ENCODE measurements at places on chromosomes 5 and 9.

DNA sequence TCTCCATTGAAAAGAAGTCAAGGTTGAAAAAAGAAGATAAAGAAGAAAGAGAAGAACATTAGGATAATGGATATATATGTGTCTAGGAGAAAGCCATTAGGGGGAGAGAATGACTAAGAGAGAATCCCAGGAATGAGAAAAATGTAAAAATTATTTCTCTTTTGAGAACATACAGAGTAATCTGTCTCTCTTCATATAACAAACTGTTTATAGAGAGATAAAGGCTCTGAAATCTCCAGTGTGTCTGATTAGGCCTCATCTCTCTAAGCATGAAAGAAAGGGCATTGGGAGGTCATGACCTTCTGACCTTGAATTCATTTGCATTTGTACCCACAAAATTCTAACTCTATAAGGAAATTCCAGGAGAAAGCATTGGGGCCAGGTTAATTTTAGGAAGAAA is 3.5 kb upstream of the MPDZ start:
- no peak for DNase-seq

DNA sequence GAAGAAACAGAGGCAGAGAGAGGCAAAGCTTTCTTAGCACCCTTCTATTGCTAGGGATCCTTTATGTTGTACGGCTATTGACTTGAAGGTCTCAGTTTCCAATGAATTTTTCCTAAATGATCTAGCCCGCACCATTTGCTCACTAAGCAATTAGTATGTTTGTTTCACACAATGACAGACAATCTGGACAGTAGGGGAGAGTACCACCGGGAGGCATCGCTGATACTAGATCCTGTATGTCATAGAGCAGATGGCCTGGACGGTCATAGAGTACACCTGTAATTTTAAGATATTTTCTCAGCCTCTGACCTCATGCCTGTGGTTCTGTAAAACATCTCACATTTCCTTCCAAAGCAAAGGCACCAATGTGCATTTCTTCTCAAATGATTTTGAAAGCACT is 194.3 kb downstream of the TLE4 start:
- no peak for DNase-seq

DNA sequence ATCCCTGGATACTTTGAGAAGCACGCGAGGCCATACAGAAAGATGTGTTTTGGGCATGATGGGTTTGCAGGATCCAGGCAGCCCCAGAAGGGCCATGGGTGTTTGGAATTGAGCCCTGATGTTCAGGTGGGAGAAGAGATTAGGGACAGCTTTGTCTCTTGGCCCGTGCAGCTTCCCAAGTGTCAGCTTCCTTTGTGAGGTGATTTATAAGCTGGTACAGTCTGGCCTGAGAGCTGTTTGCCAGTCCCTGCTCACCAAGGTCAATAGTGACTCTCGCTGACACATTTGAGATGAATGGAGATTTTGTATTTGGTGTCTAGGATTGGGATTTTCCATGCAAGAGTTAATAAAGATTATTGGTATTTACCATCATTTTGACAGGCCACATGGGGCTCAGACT is 165.9 kb downstream of the ICE1 start:
- DNase-seq, result no peak

DNA sequence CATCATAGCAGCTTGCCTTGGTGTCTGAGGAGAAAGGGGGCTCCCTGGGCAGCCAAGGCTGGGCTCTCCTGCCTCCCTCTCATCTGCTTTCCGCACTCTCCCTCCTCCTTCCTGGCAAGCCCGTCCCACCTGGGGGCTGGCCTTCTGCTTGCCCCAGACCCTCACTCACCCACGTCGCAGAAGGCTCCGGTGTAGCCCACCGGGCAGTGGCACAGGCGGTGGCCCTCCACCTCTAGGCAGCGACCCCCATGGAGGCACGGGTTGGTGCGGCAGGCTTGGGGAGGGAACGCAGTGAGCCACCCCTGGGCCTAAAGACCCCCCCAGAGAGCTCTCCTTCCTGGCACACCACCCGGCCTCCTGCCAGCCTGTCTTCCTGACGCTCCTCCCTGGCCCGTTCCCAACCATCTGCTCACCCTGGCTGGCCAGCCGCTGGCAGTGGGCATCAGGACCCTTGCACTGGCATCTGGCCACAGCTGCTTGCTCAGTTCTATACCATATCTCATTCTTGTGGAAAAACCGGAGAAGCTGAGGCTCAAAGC is 4.2 kb upstream of the PFN3 start:
- DNase-seq, result no peak

- DNase-seq, result no peak
Measured at GRCh38 chr5:139696167-139696893, 48.2 kb downstream of the CXXC5 start.

DNA sequence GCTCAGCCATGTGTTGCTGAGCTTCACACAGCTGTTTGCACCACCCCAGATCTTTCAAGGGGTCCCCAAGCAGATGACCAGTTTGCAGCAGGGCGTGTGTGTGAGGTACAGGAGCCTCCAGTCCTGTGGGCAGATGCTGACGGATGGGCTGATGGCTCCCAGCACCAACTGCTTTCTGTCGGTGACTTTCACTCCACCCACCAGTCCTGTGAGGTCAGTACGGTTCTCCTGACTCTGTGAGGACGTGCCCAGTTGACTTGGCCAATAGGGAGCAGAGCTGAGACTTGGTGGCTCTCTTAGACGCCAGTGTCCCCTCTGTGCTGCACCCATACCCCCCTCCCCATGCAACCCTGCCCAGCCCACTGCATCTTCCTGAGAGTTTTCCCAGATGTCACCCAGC is 19.7 kb downstream of the COL5A1 start:
- DNase-seq, result no peak

GRCh38 chr9:14096258-14096922 is 217.6 kb downstream of the NFIB start:
- no peak for DNase-seq

GRCh38 chr5:172846677-172847076 is 12.6 kb downstream of the ERGIC1 start:
- DNase-seq, result no peak

DNA sequence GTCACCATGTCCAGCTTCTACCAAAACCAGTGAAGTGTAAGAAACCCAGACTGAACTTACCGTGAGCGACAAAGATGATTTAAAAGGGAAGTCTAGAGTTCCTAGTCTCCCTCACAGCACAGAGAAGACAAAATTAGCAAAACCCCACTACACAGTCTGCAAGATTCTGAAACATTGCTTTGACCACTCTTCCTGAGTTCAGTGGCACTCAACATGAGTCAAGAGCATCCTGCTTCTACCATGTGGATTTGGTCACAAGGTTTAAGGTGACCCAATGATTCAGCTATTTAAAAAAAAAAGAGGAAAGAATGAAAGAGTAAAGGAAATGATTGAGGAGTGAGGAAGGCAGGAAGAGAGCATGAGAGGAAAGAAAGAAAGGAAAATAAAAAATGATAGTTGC is 19.8 kb downstream of the IL7R start:
- no peak for DNase-seq

- DNase-seq, result no peak
Measured at GRCh38 chr9:134391319-134392231, 65.3 kb downstream of the RXRA start.

DNA sequence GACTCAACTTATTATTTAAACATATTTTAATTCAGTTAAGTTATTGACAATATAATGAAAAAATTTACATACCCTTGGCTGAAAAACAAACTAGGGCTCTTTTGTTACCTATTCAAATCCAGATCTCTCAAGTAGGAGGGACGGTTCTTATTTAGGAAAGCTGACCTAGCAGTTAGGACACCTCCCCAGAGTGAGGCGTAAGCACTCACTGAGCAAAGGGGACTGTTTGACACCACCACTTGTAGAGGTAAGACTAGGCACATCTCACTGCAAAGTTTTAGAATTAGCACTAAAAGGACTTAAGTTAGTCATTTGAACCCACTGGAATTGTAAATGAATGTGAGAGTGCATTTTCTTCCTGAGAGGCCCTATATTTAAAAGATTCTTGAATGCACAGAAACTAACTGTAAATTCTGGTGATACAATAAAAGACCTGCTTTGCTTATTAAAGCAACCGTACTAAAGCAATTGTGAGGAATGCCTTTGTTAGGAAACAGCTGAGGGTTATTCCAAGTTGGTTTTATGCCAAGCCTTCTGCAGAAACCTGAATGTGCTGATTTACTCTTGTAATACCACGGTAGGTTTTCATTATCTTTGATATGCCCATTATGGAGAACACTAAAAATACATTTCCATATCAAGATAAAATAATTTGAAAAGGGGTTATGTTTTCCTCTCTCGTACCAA is 16.2 kb downstream of the HACD4 start:
- DNase-seq, result no peak

DNA sequence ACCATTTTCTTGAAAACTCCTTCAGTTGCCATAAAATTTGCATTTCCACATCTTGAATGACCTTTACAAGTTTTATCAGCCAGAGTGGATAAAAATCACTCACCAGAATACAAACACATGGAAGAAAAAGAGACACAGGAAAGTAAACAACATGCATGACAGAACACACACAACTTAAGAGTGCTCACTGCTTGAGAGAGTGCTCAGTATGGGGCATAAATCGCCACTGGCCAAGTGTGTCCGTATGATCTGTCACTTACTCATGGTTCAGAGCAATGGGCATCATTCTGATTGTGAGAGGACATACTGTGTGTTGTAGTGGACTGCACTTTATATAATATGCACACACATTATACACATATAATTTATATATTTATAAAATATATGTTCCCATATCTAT is 155.6 kb upstream of the NTRK2 start:
- DNase-seq, result no peak

GRCh38 chr9:4538621-4539020 is 48.4 kb downstream of the SLC1A1 start:
- DNase-seq, result no peak

- no peak for DNase-seq
Measured at GRCh38 chr9:113345190-113345589, 4.2 kb upstream of the BSPRY start.

DNA sequence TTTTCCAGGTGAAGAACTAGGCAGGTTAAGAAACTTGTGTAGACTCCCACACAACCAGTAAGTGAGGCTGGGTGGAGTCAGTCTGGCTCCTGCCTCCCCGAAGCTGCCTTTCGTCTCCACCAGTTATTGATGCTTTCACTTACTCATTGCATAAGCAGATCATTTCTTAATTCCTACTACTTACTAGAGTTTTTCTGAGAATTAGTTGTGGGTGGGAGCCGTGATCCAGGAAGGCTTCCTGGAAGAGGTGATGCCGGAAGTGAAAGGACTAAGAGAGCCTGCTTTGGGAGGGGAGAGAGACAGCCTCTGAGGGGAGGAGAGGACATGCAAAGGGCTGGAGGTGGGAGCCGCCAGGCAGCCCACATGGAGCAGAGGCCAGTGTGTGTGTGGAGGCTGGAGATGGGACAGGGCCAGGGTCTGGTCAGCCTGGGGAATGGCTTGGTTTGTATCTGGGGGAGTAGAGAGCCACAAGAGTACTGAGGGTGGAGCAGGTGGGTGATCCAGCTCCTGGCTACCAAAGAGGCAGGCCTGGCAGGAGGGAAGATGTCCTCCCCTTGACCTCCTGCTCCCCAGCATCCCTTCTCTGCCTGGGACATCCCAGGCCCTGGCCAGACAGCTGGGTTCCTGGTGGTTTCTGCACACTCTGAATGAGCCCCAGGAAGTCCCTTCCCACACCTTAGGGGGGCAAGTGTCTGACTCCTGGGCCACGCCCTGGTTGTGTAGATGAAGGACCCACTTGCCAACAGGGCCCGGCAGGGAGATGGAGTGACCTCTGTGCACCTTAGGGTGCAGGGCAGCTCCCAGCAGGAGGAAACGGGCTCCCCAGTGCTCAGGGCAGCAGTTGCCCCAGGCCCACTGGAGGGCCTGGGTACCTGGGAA is 12.2 kb upstream of the CARD19 start:
- DNase-seq, result no peak

- DNase-seq, result no peak
Measured at GRCh38 chr9:80376180-80376579, 804.4 kb downstream of the TLE4 start.

GRCh38 chr9:100219347-100219746 is 120.3 kb downstream of the INVS start:
- DNase-seq, result no peak

DNA sequence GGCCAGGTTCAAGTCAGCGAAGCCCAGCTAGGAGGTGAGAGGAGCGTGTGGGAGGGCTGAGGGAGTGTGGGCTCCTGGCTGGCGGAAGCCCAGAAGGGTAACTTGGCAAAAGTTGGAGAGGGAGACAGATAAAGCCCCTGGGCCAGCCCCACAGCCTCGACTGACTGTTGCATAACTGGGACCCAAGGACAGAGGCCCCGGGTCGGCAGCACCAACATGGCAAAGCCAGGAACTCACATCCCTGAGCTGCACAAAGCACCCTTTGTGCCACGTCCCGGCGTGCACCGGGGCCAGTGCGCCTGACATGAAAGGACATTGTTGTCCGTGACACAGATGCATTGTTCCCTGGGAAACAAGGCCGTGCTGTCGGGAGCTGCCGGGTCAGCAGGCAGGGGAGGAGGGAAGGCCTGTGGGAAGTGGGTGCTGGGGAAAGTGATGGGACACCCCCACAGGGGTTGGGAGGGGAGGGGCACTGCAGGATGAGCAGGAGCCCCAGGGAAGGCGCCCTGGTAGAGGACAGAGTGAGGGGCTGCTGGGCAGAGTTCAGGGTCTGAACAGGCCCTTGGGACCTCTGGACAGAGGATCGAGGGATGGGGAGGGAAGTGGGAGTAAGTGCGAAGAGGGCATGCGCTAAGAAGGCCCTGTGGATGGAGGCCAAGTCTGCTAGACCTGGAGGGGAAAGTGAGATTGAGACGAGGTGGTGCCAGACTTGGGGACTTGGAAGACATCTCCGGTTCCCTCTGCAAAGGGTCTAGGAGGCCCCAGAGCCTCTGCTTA is 13.0 kb upstream of the DPM2 start:
- DNase-seq, result peak; percentile 97

DNA sequence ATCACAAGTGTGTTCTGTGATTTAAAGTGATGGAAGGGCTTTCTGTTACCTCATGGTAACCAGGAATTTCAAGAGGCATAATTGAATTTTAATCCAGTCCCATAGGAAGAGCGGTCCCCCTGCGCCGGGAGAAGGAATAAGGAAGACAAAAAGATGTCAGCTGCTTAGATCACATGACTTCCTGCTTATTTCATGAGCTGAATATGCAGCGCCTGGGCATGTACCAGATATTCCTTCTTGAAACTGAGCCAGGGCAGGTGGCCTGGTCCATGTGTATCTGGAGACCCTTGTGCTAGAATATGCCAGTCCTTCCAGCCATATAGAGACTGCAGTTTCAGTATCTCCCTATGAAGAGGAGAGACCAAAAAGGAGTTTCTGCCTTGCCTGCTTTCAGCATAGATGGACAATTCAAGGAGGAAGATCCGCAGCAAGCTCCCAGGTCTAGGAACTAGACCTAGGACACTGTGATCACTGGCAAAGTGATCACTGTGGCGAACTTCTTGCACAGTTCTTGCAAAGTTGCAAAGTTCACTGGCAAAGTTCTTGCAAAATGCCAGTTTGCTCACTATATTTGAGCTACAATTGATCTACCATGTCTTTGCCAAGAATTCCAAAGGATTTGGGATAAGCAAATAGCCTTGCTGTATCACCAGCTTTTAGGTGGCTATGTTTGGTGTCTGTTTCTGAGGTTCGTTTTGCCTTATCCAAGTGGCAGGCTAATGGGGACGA is 102.9 kb upstream of the PHYKPL start:
- DNase-seq, result no peak

- DNase-seq, result no peak
Measured at GRCh38 chr9:87442451-87442850, 55.2 kb upstream of the DAPK1 start.

- DNase-seq, result no peak
Measured at GRCh38 chr9:16986556-16986955, 116.1 kb upstream of the BNC2 start.

- DNase-seq, result no peak
Measured at GRCh38 chr5:8905021-8905420, 640.9 kb downstream of the SEMA5A start.
